ENCODE measurements at places on chromosomes 6 and 20. TPM values are rescaled to one million over a fixed set of nuclear protein-coding genes. Genes with fewer than 3 reads are reported as not detected.

Gene OTOR
- total RNA-seq: not detected

Gene COL9A1
- total RNA-seq: not detected

Gene KCNG1
- total RNA-seq: 77.5 TPM

Gene MTG2
- total RNA-seq: 34.3 TPM

Gene DPPA5
- total RNA-seq: not detected

Gene POU5F1
- not detected for total RNA-seq

Gene VGLL2
- not detected for total RNA-seq

Gene DEFB132
- total RNA-seq: not detected

Gene RNF39
- total RNA-seq: not detected

Gene TSHZ2
- total RNA-seq: not detected

Gene HELZ2
- total RNA-seq: 12.1 TPM

Gene TTBK1
- total RNA-seq: not detected

GRCh38 chr6:132952031-132952867, 137.9 kb downstream of the RPS12 start:
- no peak for DNase-seq

DNA sequence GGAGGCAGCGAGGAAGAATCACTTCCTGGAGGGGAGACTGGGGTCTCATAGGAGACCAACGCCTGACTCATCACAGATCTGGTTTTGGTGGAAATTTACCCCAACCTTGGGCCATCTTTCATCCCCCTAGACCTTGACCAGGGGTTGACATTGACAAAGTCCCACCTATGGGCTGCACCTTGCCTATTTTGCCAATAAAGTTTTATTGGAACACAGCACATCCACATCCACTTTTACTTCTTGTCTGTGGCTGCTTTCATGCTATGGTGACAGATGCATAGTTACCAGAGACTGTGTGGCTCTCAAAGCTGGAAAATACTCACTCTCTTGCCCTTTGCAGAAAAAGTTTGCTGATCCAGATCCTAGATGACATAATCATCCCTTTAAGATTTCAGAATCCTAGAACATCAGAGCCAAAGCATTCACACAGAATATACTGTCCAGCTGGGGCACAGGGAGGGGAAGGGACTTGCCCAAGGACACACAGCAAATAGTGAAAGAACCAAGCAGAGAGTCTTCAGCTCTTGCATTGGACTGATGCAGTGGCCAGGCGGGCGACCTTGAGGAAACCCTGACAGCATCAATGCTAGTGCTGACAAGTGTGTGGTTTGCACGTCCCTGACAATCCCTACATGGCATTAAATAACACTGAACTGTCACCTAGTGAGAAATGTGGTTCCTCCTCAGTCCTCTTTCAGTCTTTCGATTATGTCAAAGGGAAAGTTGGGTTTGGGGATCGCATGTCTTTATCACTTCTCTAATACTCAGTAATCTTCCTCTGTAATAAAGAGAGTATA, 41.2 kb downstream of the CD40 start:
- no peak for DNase-seq

DNA sequence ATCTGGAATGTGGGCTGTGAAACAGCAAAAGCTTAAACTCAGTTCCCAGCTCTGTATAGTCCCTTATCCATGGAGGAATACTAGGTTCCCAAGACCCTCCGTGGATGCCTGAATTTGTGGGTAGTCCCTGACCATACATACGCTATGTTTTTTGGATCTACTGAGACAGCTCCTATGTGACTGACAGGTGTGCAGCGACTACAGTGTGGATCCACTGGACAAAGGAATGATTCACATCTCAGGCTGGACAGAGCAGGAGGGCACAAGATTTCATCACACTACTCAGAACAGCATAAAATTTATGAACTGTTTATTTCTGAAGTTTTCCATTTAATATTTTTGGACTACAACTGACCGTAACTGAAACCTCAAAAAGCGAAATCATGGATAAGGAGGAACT, 125.3 kb downstream of the MAP7 start:
- DNase-seq: no peak

GRCh38 chr6:40804905-40805304, 217.7 kb upstream of the LRFN2 start:
- DNase-seq: no peak

DNA sequence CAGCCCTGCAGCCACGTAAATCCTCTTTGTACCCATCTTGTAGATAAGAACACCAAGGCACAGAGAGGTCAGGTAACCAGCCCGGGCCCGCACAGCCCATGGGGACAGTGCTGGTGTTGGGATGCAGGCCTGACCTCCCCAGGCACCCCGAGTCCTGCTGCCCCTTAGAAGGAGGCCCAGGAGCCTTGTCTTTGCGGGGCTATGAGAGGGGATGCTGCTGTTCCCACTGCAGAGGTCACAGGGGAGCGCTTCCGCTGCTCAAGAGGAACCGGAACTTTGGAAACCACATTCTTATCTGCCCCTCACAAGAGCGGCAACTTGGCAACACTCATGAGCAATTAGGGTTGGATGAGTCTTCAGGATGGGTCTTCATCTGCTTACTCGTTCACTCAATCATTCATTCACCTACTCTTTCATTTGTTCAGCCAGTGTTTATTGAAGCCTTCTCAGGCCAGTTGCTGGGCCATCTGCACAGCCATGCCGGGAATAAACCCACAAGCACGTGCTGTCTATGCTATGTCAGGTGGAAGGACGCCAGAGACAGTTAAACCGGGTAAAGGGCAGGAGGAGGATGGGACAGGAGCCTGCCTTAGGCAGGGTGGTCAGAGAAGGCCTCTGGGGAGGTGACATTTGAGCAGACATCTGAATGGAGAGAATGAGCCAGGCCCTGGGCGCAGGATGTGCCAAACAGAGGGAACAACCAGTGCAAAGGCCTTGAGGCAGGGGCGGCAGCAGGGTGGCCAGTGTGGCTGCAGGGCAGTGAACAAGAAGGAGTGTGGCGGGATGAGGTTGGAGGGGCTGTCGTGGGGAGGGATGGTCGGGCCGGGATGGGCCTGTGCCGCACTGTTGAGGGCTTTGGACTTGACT, 60.8 kb downstream of the RBM38 start:
- no peak for DNase-seq

DNA sequence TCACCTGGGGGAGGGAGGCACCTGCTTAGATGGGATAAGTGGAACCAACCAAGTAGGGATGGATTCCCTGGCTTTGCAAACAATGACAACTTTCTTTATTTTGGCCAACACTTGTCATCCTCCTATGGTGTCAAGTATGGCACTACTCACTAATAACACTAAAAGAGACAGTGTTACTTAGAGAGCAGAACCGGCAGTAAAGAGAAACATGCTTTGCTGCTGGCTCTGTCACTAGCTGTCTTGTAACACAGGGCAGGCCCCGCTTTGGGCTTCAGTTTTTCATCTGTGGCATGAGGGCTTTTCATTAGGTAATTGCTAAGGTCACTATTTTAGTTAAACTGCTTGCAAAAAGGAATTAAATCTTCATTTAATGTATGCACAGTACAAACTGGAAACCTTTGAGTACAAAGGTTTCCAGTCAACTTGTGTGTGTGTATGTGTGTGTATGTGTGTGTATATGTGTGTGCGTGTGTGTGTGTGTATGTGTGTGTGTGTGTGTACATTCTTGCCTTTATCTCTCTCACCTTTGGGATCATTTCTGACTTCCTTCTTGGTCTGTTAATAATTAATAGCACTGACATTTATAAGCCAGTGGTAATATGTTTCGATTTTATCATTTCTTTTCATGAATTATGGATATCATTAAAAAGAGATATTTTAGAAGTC, 64.7 kb downstream of the BTBD3 start:
- DNase-seq: no peak

- DNase-seq: no peak
These were observed 112.3 kb downstream of the TSHZ2 start for GRCh38 chr20:53084408-53084997.

DNA sequence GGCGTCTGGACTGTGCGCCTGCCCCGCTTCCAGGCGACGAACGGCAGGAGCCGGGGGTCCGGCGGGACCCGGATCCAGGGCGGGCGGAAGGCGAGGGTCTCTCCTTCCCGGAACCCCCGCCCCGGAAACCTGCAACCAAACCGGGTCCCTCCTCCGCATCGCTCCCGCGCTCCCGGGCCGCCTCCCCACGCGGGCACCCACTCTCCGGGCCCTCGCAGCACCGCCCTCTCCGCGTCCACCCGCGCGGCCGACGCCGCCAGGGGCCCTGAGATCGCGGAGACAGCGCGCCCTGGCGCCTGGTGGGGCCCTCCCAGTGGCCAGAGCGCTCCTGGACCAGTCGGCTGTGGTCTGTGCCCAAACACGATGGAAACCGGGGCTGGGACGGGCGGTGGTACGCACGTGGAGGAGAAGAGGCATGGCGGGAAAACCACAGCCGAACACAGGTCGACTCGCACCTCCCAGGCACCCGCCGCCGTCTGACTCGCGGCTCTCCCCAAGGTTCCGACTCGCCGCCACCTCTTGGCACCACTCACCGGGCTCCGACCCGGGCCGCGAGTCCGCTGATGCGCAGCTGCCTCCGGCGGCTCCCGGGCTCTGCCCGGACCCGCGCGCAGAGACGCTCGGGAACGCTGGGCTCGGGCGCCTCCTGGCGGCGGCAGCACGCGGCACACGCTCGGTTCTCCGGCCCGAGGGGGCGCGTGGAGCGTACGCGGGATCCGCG, 7.9 kb downstream of the NKX2-2 start:
- DNase-seq: peak; percentile 43

GRCh38 chr20:50865591-50865990, 65.6 kb downstream of the ADNP start:
- no peak for DNase-seq

- DNase-seq: no peak
These were observed 266.3 kb downstream of the TPBG start for GRCh38 chr6:82629921-82630320.

- DNase-seq: no peak
These were observed 5.2 kb downstream of the FAXC start for GRCh38 chr6:99344289-99344688.

GRCh38 chr6:69456086-69456485, 340.7 kb downstream of the LMBRD1 start:
- no peak for DNase-seq

DNA sequence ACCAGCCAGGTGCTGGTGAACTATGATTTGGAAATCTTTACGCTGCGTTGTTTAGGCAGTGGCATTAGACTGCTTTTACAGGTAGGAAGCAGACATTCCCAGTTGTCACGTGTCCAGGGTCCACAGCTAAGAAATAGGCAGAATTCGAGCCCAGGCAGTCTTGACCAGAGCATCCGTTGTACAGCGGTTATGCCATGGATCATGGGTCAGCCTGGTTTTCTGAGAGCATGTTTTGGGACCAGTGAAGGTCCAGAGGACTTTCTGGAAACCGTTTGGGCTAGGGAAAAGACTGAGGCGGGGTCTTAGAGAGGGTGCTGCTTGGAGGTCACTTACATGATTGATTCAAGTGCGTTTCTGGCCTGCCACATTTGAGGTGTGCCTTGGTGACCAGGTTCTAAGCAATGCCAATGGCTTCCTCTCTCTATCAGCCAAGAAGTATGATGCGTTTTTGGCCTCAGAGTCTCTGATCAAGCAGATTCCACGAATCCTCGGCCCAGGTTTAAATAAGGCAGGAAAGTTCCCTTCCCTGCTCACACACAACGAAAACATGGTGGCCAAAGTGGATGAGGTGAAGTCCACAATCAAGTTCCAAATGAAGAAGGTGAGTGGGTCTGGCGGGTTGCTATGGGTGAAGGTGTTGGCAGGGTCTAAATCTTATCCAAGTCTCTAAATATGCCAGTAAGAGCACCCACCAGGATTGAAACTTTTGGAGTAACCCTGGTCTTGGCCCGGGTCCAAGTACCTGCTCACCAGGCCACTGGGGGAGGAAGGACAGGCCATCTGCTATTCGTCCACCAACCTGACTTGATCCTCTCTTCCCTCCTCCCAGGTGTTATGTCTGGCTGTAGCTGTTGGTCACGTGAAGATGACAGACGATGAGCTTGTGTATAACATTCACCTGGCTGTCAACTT, 1.8 kb downstream of the RPL10A start:
- DNase-seq: no peak

DNA sequence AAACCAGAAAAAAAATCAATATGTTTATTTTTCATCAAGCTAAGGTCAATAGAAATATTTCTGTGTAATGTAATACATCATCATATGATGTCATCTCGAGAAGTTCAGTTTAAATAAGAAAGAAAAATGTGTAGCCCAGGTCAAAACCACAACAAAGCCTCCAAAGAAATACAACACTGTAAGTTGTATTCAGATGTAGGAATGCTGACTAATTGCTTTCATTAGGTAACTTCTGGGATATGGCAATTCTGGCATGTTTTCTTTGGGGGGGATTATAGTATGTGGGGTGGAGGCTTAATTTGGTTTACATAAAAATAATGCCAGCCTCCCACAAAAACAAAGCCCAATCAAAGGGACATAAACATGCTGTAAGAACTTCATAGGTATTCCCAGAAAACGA, 881.8 kb upstream of the CITED2 start:
- DNase-seq: no peak

GRCh38 chr20:31667315-31668285, 29.9 kb downstream of the COX4I2 start:
- no peak for DNase-seq

GRCh38 chr20:60030471-60030870, 72.2 kb downstream of the CDH26 start:
- no peak for DNase-seq

DNA sequence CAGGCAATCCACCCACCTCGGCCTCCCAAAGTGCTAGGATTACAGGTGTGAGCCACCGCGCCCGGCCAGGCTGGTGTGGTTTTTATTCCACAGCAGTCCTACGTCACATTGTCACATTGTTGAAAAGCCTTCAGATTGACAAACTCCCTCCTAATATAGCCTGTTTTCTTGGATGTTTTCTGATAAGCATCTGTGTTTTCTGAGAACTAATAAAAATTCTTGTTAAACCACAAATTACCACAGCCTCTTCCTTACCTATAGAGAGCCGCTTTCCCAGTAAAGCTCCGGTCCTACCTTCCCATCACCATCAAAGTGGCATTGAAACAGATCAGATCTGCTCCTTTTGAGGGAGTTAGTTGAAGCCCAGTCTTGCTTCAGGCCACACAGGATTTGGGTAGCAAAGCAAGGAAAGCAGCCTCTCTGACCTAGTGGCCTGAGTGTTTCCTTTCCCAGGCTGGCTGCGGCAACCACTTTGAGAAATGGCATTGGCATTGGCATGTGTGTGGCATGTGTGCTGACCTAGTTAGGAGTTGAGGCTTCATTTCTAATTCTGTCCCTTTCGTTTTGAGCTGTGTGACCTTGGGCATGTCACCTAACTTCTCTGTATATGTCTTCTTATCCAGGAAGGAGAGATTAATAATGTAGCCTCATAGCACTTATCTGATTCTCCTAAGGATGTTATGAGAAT, 1.7 kb upstream of the PKIG start:
- DNase-seq: no peak
